Stimulated activated CD8-positive, alpha-beta memory T cell treated with anti-CD3 and anti-CD28 coated beads, Interleukin-7, amount 100 ng/mL, for 24 hours (primary cell): ENCODE measurements at places on chromosomes 2 and 18.

GRCh38 chr2:238906254-238906935 is 58.5 kb downstream of the TWIST2 start:
- no peak for DNase-seq

DNA sequence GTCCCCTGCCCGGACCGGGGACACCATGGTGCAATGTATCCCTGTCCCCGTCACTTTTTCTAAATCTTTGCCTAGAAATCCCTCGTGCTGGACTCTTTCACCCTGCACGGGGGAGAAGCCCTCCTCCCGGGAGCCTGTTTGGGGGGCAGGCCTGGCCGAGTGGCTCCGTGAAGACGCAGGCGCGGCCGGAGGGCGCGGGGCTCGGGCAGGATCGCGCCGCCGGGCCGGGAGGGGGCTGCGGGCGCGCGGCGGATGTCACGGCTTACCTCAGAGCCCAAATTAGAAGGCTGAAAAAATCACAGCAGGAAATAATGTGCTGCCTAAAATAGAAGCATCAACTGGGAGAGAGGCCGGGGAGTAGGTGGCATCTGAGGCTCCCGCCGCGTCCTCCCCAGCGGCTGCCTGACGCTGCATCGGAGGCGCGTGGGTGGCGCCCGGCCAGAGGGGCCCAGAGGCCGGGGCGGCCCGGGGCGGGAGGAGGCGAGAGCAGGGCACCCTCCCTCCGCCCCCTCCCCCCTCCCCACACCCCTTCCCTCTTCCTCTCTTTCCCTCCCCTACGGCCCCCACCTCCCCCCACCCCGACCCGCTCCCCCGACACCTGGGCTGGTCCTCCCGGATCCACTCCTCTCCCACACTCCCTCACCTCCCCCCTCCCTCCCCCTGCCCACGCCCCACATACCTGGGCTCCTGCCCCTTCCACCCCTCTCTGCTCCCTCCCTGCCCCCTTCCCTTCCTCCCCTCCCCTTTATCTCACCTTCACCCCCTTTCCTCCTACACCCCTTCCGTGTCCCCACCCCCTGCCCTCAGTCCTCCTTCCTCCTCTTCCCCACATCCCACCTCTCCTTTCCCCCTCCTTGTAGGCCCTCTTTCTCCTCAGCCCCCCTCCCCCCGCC is 51.9 kb downstream of the SLC4A1AP start:
- no peak for DNase-seq

- DNase-seq, result no peak
These were observed 41.0 kb upstream of the ACTR3 start for GRCh38 chr2:113848758-113849415.

DNA sequence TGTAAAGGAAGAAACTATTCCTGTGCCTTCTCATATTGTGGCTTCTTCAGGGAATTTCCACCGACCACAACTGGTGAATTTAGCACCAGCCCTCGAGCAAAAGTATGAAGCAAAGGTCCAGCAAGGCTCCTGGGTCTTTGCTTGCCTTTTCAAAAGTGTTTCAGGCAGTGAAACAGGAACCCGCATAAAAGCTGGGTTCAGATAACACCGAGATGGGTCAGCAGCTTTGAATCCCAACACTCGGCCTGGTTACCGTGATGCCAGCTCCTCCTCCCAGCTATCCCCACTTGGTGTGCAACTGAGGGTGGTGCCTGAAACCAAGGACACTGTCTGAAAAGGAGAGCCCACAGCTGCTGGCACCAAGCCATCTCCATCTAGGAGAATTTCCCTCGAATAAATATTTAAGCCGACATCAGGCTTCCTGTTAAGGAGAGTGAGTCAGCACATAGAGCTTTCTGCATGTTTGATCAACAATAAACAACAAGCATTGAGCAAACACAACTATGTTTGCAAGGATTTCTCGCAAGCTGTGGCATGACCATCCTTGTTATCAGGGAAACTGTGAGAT is 69.5 kb downstream of the ANTXR1 start:
- no peak for DNase-seq

GRCh38 chr18:49178321-49178720 is 227.6 kb upstream of the SMAD7 start:
- DNase-seq, result no peak

DNA sequence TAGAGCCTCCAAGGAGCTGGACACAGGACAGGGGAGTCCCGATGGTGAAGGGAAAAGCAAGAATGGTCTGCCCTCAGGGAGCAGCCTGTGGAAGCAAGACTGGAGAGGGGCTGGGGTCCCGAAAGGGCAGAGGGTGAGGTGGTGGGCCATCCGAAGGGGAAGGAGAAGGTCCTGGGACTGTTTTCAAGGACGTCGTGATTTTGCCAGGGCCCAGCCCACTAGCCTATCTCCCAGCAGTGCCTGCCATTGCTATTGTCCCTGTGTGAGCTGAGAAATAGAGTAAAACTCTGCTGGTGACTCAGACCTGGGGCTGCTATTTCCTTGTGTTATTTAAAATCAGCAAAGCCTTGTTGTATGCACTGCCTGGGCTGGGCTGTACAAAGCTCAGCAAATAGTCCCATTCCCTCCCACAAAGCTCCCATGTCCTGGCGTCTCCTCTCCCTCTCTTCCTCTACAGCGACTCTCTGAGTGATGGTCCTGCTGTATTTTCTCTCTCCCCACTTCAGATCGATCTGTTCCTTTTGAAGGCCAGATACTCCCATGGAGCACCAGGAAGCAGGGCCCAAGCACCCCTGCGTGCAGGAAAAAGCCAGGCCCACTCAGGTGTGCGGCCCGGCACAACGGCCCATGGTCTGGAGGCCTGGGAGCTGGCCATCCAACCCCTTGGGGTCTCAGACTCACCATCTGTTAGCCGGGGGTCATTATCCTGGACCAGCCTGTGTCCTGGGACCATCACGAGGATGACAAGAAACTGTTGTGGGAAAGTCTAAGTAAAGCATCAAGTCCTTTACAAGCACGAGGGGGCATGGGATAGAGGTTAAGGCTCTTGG is 65.0 kb upstream of the OTOF start:
- no peak for DNase-seq

DNA sequence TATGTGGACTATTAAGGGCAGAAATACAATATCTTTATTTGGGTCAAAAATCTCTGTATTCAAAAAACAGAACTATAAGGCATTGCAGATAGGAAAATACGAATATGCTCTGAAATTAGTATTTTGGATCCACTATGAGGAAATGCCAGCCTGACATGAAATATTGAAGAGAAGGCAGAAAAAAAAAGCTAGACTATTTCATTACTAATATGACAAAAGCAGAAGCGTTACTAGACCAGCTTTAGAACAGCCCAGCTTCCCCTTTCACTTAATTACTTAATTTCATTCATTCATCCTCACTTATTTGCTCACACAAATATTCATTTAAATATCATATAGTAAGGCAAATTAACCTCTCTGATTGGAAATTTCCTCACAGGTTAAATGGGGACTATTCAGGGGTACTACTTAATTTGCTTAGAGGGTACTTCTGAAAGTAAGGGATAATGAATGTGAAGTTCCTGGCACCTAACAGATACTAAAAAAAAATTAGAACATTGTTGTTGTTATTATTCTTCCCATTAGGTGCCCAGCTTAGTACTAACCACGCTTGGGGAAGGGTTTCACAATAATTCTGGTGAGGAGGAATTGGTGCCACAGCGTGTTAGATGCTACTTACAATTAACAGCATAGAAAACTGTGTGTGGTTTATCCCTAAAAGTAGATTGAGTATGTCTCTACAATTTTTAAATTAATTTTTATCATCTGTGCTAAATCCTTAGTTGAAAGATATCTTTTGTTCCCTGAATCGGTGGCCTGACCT is 71.1 kb upstream of the CTLA4 start:
- DNase-seq, result no peak

DNA sequence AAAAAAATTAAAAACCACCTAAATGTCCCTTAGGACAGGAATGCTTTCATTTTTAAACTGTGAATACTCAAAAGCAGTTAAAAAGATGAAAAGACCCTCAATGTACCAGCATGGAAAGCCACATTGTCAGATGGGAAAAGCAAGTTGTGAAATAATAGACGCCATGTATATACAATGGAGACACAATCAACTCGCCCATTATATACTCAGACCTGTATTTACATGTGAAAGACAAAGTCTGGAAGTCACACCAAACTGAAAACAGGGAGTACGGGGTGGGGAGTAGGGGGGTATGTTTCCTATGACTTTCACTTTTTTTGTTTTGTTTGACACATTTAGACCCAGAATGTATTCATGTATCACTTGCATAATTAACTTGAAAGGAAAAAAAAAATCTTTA is 75.6 kb downstream of the CELF4 start:
- no peak for DNase-seq

DNA sequence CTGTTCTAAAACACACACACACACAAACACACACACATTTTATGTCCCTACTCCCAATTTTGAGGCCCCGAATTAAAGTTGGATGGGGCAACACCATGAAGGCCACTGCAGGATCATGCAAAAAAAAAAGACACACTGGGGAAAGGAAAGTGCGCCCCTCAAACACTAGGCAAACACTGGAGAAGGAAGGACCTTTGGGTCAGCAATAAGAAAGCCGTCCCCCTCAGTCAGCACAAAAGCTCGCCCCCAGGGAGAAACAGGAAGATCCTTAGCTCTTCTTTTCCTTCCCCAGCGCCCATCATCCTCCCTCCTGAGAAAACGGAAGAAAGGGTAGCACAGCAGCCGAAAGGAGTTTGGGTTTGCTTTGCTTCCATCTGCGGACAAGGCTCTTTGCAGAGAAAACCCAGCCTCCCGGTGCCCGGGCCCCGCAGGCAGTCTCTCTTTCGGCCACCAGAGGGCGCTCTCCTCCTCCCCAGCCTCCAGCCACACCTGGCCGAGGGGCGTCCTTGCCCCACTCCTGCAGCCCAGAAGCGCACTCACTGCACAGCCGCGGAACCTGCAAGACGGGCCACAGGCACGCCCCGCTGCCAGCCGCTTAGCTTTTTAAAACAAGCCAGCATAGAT is 248.5 kb downstream of the CDH20 start:
- peak; percentile 55 for DNase-seq

GRCh38 chr2:8304821-8305766 is 376.8 kb upstream of the ID2 start:
- DNase-seq, result no peak

GRCh38 chr2:44772669-44773378 is 168.7 kb upstream of the SIX3 start:
- DNase-seq, result no peak

DNA sequence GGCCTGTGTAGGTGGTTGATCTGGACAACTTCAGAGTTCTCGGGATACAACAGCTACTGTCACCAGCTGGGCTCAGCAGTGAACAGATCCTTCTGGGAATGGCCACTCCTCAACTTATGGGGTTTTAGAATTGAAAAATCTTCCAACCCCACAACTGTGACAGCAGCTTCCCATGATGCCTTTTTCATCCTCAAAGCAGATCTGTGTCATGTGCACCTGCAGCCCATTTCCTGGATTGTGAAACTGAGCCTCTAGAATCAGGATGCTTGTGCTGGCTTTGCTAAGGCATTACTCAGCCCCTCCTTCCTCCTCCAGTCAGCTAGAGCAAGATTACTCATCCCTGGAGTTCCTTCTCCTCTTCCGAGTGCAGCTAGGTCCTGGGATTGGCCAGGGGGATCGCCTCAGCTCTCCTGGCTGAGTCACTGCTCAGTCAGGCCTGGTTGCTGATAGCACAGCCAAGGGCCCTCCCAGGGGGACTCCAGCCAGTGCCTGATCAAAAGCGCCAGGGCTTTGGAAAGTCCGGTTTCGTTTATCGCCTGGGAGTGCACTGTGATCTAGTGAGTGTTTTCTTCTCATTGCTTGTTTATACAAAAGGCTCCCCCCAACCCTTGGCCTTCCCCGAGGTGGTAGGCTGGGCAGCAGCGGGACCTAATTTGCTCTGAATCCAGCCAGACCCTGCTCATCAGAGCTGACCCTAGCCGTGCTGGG is 2.4 kb upstream of the LPIN1 start:
- DNase-seq, result peak; percentile 63

GRCh38 chr2:223921204-223921603 is 23.9 kb downstream of the WDFY1 start:
- no peak for DNase-seq

- DNase-seq, result no peak
These were observed 10.3 kb upstream of the CERKL start for GRCh38 chr2:181667234-181667633.

GRCh38 chr18:74291472-74291770 is 342 bp downstream of the CYB5A start:
- DNase-seq, result no peak

- no peak for DNase-seq
These were observed 164.0 kb downstream of the HDAC4 start for GRCh38 chr2:239236808-239237205.

DNA sequence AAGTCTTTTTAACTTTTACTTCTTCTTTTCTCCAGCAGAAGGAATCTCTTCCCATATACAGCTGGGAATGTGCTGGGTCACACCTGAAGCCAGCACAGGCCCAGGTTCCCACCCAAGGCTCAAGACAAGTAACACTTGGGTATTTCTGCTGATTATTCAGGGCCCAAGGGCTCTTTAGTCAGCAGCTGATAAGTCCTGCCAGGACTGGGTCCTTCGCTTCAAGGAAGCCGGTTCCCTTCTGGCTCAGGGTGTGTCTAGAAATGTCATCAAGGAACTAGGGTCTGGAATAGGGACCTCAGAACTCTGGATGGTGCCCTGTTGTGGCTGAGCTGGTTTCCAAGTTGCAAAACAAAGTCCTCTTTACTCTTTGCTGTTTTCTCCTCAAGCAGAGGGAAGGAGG is 27.0 kb upstream of the SERPINB2 start:
- DNase-seq, result no peak

GRCh38 chr18:33269223-33269622 is 171.3 kb downstream of the CCDC178 start:
- no peak for DNase-seq

- DNase-seq, result no peak
These were observed 2.9 kb downstream of the HK2 start for GRCh38 chr2:74836675-74837401.

DNA sequence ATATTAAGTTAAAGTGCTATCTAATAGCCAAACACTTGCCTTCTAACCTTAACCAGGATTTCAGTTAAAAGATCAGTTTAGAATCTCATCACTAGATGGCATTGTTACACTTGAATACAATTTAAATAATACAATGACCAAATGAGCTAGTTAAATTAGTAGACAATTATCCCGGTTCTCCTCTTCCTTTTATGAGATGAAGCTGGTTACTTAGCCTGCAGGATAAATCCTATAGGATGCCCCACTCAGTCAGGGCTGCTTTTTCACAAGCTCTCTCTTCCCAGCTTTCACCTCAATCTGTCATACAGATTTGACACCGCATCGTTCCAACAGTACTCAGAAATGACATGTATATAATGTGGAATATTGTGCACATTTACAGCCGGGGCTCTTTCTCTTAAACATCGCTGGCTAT is 678.8 kb downstream of the KCNJ3 start:
- DNase-seq, result no peak
